ENCODE measurements at places on chromosomes 7 and 10.

DNA sequence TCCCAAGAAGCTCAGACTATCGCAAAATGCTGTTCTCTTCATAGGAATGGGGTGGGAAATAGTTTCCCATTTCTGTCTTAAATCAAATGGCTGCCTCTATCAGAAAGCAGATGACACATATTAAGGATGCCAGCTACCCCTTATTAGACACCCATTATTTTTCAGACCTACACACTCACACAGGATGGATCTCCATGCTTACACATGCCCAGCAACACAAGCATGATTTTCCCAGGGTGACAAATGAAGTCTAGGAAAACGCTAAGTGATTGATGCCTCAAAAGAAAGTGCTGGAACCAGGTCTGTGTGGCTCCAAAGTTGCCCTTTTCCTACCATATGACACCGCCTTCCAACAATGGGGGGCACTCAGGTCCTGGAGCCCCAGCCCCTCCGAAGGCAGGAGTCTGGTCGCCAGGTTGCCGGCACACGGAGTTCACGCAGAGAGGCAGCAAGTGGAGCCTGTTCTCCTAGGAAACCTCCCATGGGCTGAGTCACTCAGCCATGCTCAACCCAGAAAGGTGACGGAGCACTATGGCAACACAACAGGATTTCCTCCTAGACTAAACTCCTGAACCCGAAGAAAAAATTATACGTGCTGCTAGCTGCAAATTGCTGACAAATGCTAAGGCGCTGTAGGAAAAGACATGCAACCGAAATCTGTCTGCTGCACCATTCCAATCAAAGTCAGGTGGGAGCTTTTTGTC is 19.8 kb downstream of the VOPP1 start:
- no peak for DNase-seq

DNA sequence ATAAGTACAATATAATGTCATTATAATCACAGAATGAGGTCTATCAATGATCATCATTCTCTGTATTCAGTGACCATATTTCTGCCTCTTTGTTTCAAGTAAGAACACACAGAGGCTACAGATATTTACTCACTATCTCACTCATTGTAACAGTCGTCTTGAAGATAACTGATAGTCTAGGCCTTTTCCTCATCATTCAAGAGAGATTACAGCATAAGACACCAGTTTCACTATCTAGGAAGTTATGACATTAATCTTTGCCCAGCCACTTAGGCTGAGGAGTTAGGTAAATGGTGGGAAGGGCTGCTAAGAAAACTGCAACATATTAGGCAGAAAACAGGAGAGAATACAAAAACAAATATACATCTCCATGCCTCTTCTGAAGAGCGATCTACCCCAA is 125.3 kb downstream of the CHCHD3 start:
- DNase-seq = no peak

- no peak for DNase-seq
Observed at GRCh38 chr7:92835261-92835850, 1.0 kb downstream of the CDK6 start.

DNA sequence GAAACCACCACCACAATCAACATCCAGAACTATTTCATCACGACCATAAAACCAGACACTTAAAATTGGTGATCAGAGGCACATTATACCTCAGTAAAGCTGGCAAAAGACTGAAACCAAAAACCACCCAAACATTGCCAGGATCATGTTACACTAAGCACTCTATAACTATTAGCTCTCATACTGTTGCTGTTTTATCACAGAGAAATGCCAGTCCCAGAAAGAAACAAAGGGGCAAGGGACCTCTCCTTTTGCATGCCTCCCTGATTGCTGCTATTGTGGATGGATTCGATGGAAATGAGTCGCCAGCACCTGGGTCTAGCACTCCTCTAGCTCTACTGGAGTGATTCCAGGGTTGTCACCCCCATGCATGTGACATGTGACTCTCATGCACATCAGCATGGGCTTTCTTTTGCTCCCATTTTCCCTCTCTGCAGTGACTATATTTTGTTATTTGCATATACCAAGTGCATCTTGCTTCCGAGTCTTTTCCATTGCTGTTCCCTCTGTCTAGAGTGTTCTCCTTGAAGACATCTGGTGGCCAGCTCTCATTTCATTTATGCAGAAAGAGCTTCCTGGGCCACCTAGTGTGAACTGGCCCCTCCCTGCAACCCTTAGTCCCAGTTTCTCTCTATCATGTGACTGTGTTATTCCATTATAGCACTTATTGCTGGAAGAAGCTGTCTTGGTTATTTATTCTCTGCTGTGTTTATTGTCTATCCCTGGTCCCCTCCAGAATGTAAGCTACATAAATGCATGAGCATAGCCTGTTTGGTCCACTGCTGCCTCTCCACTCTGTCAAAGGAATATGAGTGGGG is 300.6 kb downstream of the PLXNA4 start:
- no peak for DNase-seq

DNA sequence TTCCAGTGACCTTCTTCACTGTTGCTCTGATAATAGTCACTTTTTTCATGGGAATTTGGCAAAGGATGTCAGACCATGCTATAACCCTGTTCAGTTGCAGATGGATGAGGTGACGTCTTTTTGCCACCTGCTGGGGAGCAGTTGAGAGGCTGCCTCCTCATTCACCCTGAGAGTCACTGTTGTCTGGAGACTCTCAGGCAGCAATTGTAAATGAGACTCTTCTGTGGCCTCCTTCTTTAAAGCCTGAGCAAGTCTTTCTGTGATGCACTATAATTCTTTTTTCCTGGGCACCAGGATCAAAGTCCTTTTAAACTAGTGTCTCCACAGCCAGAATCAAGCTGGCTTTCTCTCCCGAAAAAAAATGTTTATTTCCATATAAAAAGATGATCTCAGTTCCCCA is 345.1 kb downstream of the ARL4A start:
- DNase-seq = no peak

- DNase-seq = no peak
Observed at GRCh38 chr10:24382979-24383663, 174.2 kb downstream of the KIAA1217 start.

DNA sequence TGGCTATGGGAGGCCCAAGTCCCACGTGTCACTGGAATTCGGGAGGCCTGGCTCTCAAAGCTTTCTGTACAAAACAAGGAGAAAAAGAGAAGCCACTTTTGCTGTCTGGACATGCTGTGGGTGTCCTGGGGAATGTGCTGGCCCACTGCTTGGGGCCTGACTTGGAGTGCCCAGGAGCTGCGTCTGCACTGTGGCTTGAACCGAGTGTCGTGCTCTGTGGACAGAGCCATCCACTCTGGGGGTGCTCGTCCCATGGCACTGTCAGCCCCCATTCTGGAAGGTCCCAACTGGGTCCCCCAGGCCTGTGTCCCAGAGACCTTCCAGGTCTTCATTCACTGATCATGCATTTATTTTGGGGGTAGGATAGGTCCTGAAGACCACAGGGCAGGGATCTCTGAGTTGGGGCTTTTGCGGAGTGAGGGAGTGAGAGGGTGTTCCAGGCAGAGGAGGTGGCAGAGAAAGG is 138.0 kb downstream of the LHPP start:
- no peak for DNase-seq

DNA sequence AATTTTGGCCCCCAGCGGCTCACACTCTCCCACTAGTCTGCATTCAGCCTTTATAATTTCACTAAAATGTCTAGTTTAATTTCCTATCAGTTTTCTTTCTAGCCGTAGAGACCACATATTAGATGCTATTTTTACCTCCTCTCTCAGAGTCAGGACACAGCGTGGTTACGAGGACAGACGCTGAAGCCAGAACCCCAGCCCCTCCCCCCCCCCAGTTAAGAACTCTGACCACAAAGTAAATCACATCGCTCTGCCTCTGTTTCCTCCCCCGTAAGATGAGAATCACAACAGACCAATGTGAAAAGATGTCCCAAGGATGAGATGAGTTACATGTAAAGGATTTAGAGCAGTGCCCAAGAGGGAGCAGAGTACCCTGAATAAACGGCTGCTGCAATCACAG is 11.1 kb upstream of the TARP start:
- DNase-seq = no peak

- no peak for DNase-seq
Observed at GRCh38 chr10:8102708-8103401, 48.4 kb downstream of the GATA3 start.

- no peak for DNase-seq
Observed at GRCh38 chr10:78211561-78212051, 177.9 kb downstream of the RPS24 start.

- no peak for DNase-seq
Observed at GRCh38 chr10:72946963-72947362, 7.6 kb downstream of the PLA2G12B start.

- DNase-seq = no peak
Observed at GRCh38 chr7:4133491-4134044, 548.5 kb upstream of the FOXK1 start.

DNA sequence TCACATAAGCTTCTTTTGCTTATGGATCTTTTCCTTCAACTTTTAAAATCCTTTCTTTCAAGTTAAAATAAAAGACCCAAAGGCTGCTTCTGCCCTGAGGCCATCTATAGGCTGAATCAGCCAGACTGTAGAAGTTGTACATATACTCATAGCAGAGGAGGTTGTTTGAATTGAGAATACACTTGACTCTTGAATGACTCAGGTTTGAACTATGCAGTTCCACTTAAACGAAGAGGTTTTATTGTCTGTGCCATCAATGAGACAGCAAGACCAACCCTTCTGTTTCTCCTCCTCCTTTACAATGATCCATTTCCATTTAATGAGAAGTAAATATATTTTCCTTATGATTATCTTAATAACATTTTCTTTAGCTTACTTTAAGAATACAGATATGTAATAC is 5.8 kb downstream of the ZNF365 start:
- no peak for DNase-seq

DNA sequence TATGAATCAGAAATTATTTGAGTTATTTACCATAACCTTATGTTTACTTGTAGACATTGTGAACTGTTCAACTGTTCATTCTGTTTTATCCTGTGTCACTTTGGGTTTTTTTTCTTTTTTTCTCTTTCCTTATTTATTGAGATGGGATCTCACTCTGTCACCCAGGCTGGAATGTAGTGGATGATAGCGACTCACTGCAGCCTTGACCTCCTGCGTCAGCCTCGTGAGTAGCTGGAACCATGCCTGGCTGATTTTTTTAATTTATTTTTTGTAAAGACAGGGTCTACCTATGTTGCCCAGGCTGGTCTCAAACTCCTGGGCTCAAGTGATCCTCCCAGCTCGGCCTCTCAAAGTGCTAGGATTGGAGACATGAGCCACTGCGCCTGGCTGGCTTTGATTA is 97.1 kb downstream of the CSTF2T start:
- DNase-seq = no peak

- DNase-seq = no peak
Observed at GRCh38 chr10:18236756-18237155, 96.5 kb downstream of the CACNB2 start.

- no peak for DNase-seq
Observed at GRCh38 chr10:119540038-119540437, 2.5 kb downstream of the RGS10 start.

- peak; percentile 80 for DNase-seq
Observed at GRCh38 chr7:75639071-75639885, 99.5 kb downstream of the HIP1 start.

DNA sequence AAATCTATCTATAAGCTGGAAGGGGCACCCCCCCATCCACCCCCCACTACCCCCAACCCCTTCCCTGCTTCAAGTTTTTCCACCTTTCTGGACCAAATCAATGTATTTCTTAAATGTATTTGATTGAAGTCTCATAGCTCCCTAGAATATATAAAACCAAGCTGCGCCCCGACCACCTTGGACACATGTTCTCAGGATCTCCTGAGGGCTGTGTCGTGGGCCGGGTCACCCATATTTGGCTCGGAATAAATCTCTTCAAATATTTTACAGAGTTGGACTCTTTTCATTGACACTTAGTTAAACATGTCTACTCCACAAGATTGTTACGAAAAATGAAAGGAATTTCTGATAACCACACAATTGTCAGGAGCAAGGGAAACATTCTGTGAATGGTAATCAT is 215.6 kb downstream of the ADARB2 start:
- no peak for DNase-seq

DNA sequence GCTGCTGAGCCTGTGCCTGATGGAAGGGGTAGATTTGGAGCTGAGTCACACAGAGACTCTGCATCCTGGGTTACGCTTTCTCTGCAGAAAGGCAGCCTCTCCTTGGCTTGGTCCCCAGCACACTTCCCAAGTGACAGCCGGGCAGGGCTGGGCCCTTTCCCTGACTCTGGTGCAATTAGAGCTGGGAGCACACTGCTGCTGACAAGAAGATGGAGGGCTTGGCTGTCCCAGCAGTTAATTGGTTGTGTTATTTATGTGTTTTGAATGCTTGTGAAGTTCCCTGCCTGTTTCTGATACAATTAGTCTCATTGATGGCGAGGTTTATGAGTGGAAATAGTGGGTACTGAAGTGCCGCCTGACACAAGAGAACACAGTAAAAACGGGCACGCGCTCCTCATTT is 123.6 kb downstream of the TCERG1L start:
- no peak for DNase-seq

- DNase-seq = no peak
Observed at GRCh38 chr10:14611968-14612693, 162.6 kb downstream of the FAM107B start.

DNA sequence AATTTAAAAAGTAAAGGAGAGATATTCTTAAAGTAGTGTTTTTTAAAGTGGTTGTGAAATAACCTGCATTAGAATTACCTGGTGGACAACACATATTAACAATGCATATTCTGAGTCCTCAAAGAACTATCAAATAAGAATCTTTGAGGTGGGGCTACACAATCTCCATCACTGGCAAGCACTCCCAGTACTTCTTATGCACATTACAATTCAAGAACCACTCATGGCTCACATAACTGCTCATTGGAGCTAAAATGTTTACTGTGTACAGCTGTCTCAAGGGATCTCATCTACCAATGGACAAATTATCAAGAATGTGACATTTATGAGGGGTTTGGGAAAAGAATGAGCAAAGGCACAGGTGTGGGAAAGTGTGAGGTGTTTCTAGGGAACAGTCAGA is 692.0 kb downstream of the PHTF2 start:
- DNase-seq = no peak

DNA sequence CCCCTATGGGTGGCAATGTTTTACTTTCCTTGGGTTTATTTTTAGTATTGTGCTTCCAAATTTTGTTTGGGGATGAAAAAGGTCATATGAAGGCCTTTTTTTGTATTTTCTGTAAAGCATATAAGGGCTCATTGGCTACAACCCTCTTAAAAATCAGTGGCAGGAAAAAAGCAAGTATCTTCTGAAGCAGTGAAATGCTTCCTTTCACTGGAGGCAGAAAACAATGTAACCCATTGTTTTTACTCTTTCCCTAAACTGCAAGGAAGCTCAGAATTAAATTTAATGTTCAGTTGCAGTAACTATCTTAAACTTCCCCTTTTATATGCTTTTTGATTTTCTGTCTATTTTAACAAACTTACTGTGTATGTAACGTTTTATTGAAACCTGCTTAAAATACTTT is 148.7 kb upstream of the LYZL1 start:
- no peak for DNase-seq

- DNase-seq = no peak
Observed at GRCh38 chr10:18738835-18739234, 79.6 kb downstream of the ARL5B start.

Measured in caudate nucleus (tissue), 63 donors.